ENCODE measurements at places on chromosomes 11 and 22.
A peak's percentile ranks its signal among the peaks of the same experiment; 100 is the strongest.

DNA sequence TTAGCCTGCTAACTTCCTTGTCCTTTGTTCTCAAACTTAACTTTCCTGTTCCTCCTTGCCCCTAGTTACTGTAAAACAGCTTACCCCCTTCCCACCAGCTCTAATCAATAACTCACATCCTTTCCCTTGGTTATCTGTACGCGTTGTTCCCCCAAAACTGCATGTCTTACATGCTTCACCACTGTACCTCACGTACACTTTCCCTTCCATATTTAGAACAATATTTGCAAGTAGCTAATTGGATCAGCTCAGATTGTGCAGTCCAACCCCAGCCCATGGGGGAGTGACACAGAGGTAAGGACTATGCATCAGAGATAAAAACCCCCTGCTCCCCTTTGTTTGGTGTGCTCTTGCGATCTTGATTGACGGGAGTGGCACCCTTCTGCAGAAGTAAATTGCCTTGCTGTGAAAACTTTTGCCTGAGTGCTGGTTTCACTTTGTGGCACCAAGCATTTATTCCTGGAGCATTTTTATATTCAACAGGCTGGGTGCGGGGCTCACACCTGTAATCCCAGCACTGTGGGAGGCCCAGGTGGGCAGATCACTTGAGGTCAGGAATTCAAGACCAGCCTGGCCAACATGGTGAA, 30.9 kb downstream of the MIF start:
- no peak for DNase-seq

- no peak for DNase-seq
Observed at GRCh38 chr11:115710426-115710825, 206.2 kb upstream of the CADM1 start.

GRCh38 chr11:123798079-123798478, 8.1 kb downstream of the OR6M1 start:
- no peak for DNase-seq

DNA sequence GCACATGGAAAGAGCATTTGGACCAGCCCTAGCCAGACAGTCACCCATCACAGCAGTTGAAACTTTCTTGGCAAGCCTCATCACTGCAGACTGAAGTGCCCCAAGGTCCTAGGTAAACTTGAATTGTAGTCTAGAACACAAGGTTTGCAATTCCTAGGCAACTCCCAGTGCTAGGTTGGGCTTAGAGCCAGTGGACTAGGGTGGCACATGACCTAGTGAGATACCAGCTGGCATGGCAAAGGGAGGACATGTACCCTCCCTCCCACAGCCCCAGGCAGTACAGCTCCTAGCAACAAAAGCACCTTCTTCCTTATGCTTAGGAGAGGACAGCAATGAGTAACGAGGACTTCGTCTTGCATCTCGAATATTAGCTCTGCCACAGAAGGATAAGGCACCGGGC, 889.5 kb downstream of the JRKL start:
- no peak for DNase-seq

DNA sequence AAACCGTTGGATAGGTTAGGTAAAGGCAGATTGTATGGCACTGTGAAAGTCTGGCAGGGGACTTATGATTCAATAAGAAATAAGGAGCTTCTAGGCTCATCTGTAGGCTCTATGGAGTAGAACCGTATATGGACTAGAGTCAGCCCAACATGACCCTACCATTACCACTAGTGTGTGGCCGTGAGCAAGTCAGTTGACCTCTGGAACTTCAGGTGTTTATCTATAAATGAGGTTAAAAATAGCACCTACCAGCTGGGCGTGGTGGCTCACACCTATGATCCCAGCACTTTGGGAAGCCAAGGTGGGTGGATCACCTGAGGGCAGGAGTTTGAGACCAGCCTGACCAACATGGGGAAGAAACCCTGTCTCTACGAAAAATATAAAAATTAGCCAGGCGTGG, 4.4 kb downstream of the HINFP start:
- DNase-seq: no peak

- DNase-seq: peak; percentile 32
Observed at GRCh38 chr22:21665047-21665851, 563 bp upstream of the PPIL2 start.

GRCh38 chr22:42202669-42203068, 67.8 kb downstream of the TCF20 start:
- DNase-seq: peak; percentile 66

- DNase-seq: no peak
Observed at GRCh38 chr11:60872124-60872960, 5.0 kb downstream of the ZP1 start.

DNA sequence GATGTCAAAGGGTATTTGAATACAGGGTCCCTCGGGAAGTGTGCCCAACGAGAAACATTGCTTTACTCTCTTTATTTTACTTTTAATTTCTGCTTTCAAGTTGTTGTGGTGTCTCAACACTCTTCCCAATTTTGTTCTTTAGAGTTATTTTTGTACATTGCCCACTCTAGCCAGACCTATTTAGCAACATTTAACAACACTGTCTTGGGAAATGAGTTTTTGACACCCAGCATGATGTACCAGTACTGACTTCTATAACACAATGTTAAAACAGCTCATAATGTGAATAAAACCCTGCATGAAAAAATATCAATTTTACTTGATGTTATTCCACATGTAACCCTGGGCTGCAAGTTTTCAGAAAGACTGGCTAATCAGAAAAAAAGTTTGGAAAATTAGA, 350.2 kb upstream of the PITPNB start:
- no peak for DNase-seq

DNA sequence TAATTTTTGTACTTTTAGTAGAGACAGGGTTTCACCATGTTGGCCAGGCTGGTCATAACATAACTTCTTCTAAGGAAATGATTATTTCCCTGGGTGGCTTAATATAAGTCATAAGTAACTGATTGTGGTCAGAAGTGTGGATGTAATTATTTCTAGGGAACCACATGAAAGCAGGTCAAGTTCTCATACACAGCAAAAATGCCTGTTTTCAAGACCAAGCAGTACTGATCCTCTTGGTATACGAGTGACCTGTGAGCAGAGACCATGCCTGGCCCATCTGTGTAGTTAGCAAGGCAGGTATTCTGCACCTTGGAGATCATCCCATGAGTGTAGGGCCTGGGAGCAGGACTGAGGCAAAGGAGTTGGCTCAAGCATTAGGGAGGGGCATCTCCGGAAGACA, 32.5 kb upstream of the NUCB2 start:
- DNase-seq: no peak

GRCh38 chr11:29962243-29962642, 54.6 kb downstream of the KCNA4 start:
- DNase-seq: no peak

DNA sequence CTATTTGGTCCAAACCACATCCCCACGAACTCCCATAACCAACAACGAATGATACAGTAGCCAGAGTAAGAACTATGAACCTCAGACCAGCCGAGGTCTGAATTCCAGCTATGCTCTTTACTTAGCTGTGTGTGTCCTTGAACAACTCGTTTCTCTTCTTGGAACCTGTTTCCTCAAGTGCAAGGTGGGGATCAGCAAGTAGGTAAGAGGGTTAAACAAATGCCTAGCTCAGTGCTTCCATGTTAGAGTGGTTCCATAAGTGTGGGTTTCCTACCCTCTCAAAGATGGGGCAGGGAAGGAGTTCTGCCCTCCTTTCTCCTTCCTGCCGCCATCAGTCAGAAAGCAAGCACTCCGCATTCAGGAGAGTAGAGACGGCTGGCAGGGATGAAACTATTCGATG, 283.4 kb upstream of the SYN3 start:
- no peak for DNase-seq

DNA sequence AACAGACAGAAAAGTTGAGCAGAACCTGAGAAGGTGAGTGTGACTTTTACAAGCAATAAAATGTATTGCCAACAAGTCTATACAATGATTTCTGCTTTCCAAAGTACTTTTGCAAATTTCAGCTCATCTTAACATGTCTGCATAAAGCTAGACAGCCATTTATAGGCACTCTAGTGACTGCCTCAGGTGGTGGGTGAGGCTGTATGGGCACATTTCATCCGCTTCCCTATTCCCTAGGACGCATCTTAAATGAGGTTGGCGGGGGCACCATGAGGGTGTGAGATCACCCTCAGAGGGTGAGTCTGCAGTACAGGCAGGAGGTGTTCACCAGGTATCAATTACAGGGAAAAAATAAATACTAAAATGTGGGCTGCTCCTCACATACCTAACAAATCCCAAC, 110.1 kb downstream of the ETS1 start:
- no peak for DNase-seq

- DNase-seq: no peak
Observed at GRCh38 chr11:1928891-1929541, 9.5 kb downstream of the TNNT3 start.

DNA sequence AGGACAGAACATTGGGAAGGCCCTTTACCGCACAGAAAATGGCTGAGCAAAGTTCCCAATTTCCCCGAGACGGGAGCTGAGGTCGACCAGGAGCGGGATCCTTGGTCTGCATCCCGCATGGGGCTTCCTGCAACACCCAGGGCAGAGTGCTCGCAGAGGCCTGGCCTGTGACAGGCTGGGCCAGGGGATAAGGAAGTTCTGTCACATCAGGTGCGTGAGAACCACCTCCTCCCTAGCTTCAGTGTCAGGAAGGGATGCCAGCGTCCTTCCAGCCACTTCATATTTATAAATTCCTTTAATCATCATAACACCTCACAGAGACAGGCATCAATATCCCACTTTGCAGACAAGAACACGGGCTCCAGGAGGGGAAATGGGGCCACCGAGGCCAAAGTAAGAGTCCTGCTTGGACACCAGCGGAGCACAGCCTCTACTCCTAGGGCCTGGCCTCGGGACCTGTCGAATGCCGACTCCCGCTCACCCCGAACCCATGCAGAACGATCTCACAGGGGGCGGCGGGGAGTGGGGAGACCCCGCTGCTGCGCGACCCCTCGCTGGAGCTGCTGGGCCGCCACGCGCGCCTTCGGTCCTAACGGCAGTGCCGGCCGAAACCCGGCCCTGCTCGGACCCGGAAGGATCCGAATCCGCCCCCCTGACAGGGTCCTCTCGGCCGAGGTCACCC, 532 bp downstream of the BET1L start:
- DNase-seq: no peak

- DNase-seq: no peak
Observed at GRCh38 chr11:44637487-44637886, 72.0 kb downstream of the CD82 start.

GRCh38 chr22:17167486-17167885, 8.4 kb upstream of the HDHD5 start:
- no peak for DNase-seq

- DNase-seq: no peak
Observed at GRCh38 chr22:24969560-24970301, 17.2 kb downstream of the KIAA1671 start.

- DNase-seq: no peak
Observed at GRCh38 chr11:124536520-124536919, 6.9 kb downstream of the OR8B12 start.

- DNase-seq: no peak
Observed at GRCh38 chr22:31954535-31955523, 10.5 kb downstream of the YWHAH start.
